Glomerular endothelial cell (primary cell): ENCODE measurements at places on chromosomes 2 and 18. TPM values are rescaled to one million over a fixed set of nuclear protein-coding genes. Genes with fewer than 3 reads are reported as not detected.

ALPG gene
- not detected in 2 replicates for total RNA-seq

DLGAP1 gene
- total RNA-seq: 1.6 and 2.0 TPM in 2 replicates

DSC3 gene
- 2.0 and 2.8 TPM in 2 replicates for total RNA-seq

LAMA3 gene
- total RNA-seq: 1.9 and 4.9 TPM in 2 replicates

IL36A gene
- total RNA-seq: not detected in 2 replicates

NYAP2 gene
- not detected in 2 replicates for total RNA-seq

ABCG8 gene
- not detected in 2 replicates for total RNA-seq

WDCP gene
- total RNA-seq: 9.1 and 10.4 TPM in 2 replicates

KIF5C gene
- 0.58 and 1.6 TPM in 2 replicates for total RNA-seq
